Muscle of arm (tissue), 14 donors: ENCODE measurements at places on chromosomes 7 and 10.

DNA sequence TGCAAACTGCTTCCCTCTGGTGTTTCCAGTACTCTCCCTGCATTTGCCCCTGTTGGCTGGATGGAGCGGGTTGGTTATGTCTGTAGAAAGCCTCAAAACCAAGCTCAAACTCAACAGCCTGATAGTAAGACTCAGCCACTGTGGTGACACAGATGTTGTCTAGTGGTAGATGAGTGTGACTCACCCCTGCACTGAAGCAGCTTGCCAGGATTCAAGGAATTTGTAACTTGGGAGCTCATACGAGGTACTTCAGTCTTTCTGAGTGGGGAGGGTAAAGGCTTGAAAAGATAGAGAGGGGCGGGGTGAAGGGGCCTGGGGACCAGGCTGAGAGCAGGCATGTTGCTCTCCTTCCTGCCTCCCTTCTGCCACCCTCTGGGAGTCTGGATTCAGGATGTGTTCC is 22.9 kb upstream of the AQP1 start:
- peak; percentile 61 for DNase-seq

DNA sequence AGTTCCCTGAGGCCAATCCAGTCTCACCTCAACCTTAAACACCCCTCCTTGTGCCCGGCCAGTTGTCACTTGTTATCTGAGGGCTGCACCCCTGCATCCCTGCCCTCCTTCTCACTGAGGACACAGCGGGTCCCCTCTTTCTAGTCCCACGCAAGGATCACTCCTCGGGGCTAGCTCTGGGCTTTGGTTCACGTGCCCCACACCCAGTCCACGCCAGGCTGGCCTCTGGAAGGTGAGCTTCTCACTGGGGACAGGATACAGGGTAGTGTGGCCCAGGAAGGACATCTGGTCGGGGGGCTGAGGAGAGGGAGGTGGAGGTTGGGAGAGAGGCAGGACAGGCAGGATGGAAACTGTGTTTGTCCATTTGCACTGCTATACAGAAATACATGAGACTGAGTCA is 25.5 kb downstream of the UPP1 start:
- no peak for DNase-seq

DNA sequence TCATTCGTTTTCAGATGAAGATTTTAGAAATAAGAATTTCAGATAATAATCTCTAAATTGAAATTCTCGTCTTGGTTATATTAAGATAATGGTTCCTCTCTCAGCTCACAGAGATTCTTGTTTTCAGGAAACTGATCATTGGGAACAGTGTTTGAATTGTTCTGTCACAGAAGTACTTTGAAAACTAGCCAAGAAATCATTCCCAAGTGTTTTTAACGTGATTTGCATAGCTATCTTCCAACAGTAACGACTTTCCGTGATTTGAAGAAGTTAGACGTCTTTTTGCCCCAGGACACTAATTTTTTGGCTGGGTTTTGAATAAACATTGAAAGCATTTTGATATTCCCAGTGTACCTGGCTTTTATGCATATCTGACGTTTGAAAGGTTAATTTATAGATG is 116.0 kb downstream of the CDCA7L start:
- no peak for DNase-seq

DNA sequence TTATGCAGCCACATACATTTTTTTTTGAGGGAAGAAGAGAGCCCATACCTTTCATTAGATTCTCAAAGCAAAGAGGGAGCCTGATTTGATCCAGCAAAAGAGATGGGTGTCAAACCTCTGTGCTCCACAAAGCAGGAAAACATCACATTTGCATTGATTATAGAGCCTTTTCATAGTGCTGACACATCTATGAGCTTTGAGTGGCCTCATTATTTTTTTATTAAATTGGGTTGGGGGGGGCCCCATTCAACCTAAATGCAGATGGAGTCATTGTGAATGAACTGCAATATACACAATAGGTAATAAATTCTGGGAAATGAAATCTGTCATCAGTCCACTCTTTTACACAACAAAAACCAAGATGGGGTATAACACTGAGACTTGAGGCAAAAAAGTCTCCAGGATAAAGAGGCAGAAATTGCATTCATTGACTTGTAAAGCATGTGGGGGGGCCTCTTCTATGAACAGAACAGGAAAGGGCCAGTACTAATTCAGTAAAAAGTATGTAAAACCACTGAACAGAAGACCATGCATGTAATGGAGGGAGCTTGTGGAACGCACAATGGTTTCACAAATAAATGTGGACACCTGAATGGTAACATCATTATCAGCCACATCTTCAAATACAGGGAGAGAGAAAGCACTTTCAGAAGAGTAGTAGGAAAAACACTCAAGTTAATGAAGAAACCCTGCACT is 17.7 kb upstream of the ASB4 start:
- no peak for DNase-seq
